GM12878 (cell line): ENCODE measurements at places on chromosomes 3 and 15.

DNA sequence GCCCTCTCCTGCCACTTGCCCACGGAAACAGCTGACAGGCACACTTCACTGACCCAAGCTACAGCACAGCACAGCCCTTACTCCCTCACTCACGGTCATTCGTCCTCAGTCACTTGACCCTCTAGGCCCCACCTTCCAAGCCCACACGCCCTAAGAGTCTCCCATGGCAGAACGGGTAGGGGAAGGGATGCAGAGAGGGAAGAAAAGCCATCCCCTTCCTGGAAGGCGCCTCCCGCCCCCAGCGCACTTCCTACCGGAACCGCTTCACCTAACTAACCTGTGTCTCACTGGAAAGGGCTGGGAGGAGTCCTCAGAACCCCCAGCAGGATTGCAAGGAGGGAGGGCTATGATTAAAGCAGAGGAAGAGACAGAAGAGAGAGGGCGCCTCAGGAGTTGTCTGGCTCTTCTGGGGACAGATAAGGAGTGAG is 22.9 kb downstream of the EPHB3 start:
- no peak for DNase-seq

DNA sequence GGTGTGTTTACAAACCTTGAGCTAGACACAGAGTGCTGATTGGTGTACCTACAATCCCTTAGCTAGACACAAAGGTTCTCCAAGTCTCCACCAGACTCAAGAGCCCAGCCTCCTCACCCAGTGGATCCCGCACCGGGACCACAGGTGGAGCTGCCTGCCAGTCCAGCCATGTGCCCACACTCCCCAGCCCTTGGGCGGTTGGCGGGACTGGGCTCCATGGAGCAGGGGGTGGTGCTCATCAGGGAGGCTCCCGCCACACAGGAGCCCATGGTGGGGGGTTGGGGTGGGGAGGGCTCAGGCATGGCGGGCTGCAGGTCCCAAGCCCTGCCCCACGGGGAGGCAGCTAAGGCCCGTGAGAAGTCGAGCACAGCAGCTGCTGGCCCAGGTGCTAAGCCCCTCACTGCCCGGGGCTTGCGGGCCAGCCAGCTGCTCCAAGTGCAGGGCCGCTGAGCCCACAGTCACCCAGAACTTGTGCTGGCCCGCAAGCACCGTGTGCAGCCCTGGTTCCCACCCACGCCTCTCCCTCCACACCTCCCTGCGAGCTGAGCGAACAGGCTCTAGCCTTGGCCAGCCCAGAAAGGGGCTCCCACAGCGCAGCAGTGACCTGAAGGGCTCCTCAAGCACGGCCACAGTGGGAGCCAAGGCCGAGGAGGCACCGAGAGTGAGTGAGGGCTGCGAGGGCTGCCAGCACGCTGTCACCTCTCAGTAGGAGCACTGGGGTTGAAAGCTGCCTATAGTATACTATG is 43.7 kb downstream of the CASR start:
- DNase-seq = no peak

DNA sequence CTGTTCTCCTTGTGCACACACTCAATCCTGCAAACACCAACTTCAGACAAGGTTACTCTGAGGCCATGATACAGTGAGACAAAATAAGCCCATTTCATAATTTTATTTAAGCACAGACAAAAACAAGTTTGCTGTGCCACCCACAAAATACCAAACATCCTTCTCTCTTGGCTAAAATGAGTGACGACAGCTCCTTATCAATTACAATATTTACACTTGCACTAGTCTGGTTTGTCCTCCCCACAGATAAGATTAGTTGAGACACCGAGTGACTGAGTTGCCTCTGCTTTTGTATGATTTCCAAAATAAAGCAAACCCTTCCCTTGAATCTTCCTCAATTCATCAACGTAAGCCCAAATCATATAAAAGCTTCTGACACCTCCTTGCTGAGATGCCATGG is 233.5 kb upstream of the ATP10A start:
- no peak for DNase-seq

DNA sequence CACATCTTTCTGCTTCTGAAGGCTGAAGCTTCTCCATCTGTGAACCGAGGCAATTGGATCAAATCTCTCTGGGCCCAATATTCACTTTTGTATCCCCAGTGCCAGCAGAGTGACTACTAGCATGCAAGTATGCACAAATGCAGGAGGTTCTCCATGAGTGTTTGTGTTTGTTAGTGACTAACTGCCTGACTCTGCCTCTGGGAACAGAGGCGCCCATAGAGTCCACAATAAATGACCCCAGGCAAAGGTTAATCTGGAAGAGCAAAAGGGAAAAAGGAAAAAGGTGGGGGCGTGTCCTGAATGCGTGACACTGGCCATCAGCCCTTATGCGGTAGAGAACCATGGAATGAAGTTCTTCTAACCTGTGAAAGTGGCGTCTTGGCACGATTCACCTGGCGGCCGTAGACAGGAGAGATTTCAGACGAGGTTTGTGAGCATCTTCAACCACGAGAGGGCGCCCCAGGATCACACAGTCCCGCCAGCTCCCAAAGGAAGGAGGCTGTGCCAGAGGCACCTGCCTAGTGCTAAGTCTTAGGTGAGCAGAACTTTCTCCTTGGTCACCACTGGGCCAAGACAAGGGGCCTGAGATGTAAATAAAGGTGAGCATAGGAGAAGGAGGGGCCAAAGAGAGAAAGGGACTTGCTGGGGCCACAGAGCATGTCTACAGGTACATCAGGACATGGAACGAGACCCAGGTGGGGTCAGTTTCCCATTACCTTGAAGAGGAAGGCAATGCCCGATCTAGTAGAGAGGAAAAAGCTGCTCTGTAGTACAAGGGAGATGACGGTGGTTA is 44.2 kb downstream of the RBPMS2 start:
- DNase-seq = peak; percentile 36

DNA sequence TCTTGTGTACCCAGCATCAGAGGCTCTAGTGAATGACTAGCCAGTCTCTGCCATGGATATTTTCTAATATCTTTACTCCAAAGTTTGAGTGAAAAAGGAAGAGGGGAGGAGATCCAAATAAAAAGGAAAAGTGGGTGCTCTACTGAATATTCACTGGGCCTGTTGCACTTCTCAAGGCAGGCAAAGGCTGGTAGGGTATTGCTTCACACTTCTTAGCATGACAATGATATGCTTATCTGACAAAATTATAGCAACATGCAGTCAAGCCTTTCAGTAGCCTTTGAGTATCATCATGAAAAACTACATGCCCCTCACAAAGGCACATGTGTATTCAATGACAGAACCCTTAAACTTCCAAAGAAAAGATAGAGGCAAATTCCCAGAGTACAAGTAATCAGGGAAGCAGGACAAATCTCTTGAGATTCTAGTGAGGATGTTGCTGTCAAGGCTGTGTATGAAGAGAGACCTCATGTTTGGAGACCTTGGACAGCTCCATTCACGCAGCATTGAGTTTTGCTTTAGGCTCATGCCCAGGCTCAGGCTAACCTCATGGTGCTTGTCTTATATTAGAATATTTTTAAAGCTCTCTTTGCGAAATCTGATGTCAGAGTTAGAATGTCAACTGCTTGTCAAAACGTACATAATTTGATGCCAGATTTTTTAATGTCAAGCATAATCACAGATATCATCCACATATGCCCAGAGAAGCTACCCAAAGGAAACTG is 506.9 kb downstream of the OCA2 start:
- DNase-seq = no peak

DNA sequence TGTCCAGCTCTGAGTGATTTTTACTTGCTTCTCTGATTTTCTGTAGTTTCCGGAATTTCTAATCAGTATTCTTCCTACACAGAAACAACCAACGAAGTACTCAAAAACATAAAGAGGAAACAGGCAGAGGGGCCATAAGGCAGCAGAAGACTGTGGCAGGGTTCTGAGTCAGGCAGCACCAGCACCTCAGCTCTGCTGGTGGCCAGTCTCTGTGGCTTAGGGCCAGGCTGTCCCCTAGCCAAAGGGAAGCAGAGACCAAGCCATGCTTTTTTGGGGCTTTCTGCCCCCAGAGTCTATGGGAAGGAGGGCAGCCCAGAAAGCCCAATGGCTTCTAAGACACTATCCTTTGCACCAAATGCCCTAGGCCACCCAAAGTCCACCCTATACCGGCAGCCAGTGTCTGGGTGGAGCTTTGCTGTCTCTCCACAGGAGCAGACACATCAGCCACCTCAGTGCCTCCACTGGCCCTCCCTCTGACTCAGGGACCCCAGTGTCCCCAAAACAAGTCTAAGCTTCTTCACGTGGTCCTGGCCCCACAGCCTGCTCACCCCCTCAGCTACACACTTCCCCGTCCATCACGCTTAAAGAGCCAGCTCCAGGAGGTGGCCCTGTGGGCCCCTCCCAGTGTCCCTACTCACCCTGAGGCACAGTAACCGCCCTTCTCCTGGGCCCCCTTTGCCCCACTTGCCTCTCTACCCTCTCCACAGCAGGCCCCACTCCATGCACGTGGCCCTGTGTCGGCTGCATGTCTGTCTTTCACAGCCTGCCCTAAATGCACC is 46.2 kb downstream of the CCDC12 start:
- no peak for DNase-seq

- no peak for DNase-seq
Observed at GRCh38 chr3:25378786-25379311, 49.2 kb upstream of the RARB start.

- DNase-seq = no peak
Observed at GRCh38 chr3:69324362-69325025, 61.4 kb downstream of the FRMD4B start.

DNA sequence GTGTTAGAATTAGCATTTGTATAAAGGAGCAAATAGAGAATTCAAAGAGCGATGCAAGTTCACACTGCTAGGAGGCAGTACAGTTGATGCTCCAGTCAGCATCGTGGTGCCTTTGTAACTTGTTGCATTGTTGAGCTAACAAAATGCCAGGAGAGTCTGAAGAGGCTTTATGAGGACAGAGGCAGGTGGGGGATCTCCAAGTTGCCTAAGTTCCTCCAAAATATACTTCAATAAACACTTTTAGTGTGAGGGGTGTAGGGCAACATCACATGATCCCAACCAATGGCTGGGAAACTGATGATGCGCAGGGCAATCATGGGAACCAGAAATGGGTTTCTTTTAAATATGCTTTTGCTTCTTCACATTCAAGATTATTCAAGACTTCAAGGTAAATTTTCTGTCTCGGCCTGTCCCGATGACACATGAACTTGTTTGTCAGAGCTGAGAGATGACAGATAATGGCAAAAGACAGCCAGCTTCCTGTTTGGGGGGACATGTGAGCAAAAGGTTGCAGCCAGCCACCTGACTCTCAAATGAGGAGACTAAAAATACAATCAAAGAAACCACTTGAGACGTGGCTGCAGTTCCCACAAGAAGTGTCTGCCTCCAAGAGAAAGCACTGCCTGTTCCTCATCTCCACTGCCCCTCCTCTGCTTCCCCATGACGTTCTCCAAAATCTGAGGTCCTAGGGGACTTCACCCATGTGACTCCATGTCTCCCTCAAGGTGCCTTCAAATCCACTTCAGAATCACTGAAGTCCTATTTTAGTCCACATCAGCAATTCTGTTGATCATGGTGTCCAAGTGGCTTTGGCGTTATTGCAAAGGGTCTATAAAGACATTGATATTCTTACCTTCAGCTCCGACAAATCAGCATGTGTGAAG is 39.3 kb downstream of the KLHL6 start:
- DNase-seq = peak; percentile 77

- no peak for DNase-seq
Observed at GRCh38 chr15:83462026-83462425, 14.9 kb downstream of the SH3GL3 start.

GRCh38 chr15:62883938-62884479 is 158.5 kb upstream of the TPM1 start:
- no peak for DNase-seq

- no peak for DNase-seq
Observed at GRCh38 chr3:16524196-16524595, 10.7 kb upstream of the RFTN1 start.

- no peak for DNase-seq
Observed at GRCh38 chr3:72418244-72418643, 430.0 kb downstream of the SHQ1 start.

DNA sequence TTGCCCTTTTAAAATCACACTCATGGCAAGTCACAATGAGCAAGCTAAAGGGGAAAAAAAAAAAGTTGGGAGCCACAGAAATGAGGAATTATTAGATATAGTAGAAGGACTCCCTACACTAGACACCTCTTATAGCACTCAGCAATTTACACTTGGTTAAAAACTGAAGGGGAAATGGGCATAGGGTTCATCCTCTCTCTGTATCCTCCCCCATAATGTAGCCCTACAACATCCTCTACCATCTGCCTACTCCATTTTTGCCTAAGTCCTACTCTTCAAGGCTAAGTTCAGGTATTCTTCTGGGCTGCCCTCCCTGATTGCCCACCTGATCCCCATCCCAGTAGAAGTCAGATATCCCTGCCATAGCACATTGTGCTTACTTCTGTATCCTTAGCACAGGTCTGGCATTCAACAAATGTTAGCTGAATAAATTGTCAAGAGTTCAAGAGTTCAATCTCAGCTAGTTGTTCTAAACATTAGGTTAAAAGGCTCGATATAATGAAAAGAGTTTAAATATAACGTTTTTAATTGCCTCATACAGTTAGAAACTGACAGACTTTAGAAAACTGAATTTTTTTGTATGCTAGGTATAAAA is 14.5 kb downstream of the SETD2 start:
- no peak for DNase-seq

DNA sequence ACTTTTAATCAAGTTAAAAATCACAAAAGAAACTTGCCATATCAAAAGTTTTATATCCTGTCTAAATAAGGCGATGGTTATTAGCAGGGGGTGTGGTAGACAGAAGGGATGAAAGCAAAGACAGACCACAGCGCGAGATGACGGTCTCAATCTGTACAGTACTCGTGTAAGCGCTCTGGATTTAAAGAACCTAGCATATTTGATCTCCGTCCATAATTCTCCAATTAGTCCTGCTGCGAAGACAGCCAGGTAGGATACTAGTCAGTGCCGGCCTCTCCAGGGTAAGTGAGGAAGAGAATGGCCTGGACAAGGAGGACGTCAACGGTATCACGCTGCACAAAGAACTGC is 701 bp downstream of the SGO1 start:
- DNase-seq = no peak

DNA sequence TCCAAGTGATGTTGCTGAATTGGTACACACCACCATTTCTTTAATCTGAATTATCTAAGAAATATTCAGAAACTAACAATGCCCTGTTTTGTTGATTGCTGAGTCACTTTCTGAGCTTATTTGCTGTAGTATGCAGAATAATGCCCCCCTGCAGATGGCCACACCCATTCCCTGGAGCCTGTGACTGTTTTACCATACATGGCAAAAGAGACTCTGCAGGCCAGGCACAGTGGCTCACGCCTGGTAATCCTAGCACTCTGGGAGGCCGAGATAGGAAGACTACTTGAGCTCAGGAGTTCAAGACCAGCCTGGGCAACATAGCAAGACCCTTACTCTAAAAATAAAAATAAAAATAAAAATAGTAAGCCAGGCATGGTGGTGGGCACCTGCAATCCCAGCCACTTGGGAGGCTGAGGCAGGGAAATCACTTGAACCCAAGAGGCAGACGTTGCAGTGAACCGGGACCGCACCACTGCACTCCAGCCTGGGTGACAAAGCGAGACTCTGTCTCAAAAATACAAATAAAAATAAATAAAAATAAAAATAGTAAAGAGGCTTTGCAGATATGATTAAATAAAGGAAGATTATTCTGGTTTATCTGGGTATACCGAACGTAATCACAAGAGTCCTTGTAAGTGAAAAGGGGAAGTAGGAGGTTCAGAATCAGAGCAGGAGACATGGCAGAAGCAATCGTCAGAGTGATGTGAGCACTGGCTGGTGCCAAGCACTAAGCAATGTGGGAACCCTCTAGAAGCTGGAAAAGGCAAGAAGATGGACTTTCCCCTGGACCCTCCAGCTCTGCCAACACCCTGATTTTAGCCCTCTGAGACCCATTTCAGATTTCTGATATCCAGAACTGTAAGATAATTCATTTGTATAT is 19.0 kb downstream of the PCYT1A start:
- DNase-seq = no peak
